Activated CD8-positive, alpha-beta T cell treated with anti-CD3 and anti-CD28 coated beads, Interleukin-2, amount 10 ng/mL, durations not matched to agents 7 days and 5 days (primary cell): ENCODE measurements at places on chromosomes 1 and 21.

GRCh38 chr1:164320790-164321731 lies 237.9 kb upstream of the PBX1 start:
- DNase-seq: no peak

- peak; percentile 37 for DNase-seq
Measured at GRCh38 chr1:177948336-177948972, 21.4 kb downstream of the SEC16B start.

GRCh38 chr1:38025233-38025632 lies 12.7 kb downstream of the UTP11 start:
- DNase-seq: no peak

GRCh38 chr1:58596631-58597052 lies 19.6 kb upstream of the TACSTD2 start:
- DNase-seq: no peak

DNA sequence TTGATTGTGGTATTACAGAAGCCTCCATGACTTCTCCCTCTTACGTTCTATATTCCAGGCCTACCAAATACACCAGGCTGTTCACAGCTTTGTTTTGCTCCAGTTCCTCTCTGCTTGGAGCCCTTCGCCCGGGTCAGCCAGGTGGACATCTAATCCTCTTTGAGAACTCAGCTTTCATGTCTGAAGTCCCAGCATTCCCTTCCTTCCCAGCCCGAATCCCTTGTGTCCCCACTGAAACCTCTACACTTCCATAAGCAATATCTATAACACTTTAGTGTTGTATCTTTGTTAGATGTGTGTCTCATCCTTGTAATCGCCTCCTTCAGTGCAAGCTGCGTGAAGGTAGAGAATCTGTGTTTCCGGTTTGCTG lies 1.9 kb downstream of the RNF11 start:
- DNase-seq: no peak

GRCh38 chr1:1175221-1176062 lies 1.8 kb downstream of the TTLL10 start:
- no peak for DNase-seq

DNA sequence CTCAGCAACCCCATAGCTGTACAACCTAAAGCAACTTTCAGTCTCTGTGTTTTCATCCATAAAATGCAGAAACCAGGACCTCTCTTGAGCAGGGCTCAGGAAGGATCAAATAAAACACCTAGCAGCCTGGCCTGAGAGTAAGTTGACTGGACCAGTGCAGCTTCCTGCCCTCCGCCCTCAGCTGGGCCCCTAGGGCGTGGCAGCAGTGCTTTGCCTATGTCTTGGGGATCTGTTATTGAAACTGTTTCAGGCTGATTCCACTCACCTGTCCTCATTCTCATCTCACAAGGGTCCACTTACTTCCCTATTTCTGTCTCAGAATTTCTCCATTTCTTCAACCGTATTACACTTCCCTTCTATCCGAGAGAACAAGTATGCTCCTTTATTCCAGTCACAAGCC lies 17.3 kb downstream of the LRRC42 start:
- no peak for DNase-seq

- no peak for DNase-seq
Measured at GRCh38 chr1:178518894-178519293, 6.0 kb downstream of the TEX35 start.

DNA sequence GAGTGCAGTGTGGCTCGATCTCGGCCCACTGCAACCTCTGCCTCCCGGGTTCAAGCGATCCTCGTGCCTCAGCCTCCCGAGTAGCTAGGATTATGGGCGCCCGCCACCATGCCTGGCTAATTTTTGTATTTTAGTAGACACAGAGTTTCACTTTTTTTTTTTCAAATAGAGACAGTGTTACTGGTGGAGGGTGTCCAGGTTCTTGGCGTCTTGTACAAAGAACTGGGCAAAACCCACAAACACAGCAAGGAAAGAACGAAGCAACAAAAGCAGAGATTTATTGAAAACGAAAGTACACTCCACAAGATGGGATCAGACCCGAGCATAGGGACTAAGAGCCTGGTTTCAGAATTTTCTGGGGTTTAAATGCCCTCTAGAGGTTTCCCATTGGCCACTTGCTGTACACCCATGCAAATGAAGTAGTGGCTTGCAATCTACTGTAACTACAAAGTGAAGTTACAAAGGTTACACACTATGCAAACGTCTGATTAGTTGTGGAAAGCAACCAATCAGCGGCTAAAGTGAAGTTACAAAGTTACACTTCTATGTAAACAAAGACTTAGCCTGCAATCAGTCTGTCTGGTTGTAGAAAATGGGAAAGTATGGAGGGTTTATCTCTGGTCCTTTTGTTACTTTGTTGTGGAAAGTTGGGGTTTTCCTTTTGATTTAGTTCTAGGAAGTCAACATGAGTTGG lies 199.1 kb downstream of the DYRK1A start:
- DNase-seq: no peak

DNA sequence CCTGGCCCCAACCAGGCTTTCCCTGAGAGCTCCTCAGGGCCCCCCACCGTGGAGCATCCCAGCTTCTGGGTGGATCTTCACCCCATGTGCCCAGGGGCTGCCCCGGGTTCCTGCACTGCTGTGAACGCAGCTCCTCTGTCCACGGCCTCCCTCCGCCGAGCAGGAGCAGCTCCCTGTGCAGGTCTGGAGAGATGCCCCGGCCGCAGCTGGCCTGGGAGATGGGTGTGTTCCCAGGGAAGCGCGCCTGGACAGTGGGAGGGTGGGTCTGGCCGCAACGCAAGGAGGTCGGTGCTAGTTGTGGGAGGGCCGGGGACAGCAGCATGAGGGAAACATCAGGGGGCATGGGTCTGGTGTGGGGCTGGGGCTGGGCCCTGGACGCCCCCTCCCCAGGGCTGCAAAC lies 71.3 kb downstream of the MORN1 start:
- no peak for DNase-seq

- DNase-seq: peak; percentile 72
Measured at GRCh38 chr21:45482899-45483821, 59.1 kb downstream of the SLC19A1 start.

GRCh38 chr1:230220478-230220877 lies 153.4 kb downstream of the GALNT2 start:
- DNase-seq: no peak

DNA sequence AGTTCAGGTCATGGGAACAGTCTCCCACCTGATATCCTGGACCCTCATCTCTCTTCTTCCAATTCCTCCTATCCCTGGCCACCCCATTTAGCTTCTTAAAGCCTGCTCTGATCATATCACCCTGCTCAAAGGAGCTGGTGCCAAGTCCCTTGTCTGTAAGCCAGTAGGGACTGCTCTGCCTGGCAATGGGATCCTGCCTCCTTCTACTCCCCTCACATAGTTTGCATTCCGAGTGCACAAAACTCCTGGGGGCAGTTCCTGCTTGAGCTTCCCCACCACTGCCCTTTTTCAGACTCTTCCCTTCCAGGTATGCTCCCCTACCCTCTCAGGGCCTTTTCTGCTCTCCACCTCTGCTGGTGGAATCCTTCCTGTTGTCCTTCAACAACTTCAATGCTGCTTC lies 48.1 kb downstream of the NGF start:
- no peak for DNase-seq

- no peak for DNase-seq
Measured at GRCh38 chr1:239931341-239931740, 160.3 kb upstream of the FMN2 start.

- no peak for DNase-seq
Measured at GRCh38 chr1:172851856-172852255, 193.0 kb downstream of the FASLG start.

DNA sequence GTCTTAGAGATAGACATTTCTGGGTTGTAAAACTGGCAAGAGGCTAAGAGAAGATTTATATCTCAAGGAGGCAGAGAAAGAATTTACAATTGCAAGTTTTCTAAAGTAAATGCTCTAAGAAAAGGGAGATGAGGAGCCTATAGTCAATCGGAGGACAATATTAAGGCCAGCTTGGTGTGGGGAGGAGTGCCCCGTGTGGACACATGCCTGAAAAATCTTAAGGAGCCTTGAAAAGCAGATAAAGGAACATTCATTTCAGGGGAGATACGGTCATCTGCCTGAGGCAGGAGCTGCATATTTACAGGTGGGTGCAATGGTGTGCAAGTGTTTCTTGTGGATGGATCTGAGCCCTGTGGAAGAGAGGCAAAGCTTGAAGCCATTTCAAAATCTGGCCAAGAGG lies 25.6 kb downstream of the FCRL2 start:
- no peak for DNase-seq

- DNase-seq: no peak
Measured at GRCh38 chr1:220888417-220888986, 9.3 kb downstream of the HLX start.

- DNase-seq: no peak
Measured at GRCh38 chr1:184558691-184559090, 171.9 kb downstream of the C1orf21 start.

DNA sequence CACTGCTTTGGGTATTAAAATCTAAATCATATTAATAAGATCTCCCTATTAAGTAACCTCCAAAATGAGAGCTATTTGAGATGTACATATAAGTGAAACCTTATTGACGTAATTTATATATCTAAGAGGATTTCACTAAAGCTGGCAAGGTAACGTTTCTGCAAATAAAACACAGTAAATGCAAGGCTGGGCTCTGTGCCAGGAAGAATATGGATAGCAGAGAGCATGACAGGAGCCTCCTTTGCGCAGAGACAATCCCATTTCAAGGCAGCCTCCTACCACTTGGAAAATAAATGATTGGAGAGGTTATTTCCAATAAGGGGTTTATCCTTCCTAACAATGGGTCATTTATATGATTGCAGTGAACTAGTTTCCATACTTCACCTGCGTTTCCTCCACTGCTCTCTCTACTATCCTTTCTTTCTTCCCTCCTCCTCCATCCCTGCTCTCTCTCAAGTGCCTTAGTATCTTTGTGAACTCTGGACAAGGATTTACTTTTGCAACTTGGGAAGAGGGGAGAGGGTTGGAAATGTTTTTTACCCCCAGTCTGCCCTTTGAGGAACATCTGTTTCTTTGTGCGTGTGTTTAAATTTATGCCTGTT lies 3.0 kb upstream of the NFIA start:
- DNase-seq: no peak

DNA sequence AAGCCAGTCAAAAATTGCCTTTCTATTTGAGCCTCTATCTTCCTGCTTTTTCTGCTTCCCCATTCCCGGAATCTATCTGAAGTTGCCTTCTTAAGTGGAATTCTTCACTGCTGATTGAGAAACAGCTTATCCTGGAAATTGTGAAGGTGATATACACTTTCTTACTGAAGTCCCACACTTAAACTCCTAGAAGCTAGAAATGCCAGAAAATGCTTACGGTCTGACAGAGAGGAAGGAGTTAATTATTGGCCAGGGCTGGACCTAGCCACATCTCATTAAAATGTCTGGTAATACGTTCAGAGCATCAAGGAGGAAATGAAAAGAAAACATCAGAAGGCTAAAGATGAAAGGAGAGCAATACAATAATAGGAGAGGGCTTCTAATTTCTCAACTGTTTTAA lies 292.5 kb upstream of the SNX7 start:
- DNase-seq: no peak

- DNase-seq: no peak
Measured at GRCh38 chr1:236727521-236727920, 41.2 kb downstream of the ACTN2 start.

DNA sequence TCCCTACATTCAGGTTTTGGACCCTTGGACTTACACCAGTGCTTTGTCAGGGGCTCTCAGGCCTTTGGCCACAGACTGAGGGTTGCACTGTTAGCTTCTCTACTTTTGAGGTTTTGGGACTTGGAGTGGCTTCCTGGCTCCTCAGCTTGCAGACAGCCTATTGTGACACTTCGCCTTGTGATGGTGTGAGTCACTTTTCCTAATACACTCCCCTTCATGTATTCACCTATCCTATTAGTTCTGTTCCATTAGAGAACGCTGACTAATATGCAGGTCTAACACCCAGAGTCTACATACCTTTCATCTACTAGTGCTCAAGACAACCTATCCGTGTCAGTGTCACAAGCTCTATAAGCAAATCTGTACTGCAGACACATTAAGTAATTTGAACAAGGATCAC lies 605.3 kb downstream of the KCNT2 start:
- DNase-seq: no peak

- no peak for DNase-seq
Measured at GRCh38 chr1:14940285-14940870, 213.2 kb upstream of the TMEM51 start.

GRCh38 chr1:32861904-32862695 lies 8.6 kb downstream of the FNDC5 start:
- no peak for DNase-seq

GRCh38 chr1:77018761-77019160 lies 151.5 kb downstream of the ST6GALNAC5 start:
- no peak for DNase-seq

DNA sequence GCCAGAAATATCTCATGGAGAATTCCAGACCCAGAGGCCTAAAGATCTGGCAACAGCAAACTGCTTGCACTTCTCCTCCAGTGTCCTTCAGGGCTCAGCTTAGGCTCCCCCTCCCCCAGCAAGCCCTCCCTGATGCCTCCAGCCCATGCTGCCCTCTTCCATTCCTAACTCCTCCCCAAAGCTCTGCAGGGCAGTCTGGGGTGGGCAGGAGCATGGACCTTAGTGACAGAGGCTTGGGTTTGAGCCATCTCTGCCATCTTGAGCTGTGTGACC lies 436.8 kb downstream of the PTPRU start:
- DNase-seq: no peak

DNA sequence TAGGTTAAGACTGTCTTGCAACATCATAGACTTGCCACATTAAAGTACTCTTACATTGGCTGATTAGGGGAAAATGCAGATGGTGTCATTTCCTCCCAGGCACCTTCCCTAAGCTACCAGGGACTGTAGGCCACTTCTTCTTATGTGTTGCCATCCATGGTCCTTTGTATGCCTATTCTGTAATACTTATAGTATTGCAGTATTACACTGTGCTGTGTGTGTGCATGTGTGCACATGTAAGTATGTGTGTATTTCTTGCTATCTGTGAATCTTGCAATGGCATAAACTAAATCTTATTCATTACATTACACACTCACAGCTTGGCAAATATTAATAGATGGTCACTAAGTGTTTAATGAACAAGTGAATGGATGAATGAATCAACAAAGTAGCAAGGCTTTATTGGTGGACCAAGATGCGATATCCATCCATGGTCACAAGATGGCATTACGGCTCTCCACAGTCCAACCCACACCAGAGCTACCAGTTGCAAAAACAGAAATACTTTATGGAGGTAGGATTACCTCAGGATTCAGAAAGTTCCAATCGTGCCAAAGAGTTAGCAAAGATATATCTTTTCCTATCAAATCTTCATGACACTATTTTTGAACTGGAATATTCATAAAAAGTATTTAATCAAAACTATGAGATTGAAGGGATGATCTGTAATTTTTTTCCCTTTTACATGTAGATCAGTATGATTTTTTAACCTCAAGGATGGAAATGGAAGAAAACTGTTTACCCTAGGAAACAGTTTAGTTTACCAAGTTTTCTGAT lies 160.2 kb downstream of the DENND1B start:
- DNase-seq: peak; percentile 45

- no peak for DNase-seq
Measured at GRCh38 chr1:109398343-109399225, 866 bp upstream of the SORT1 start.

- no peak for DNase-seq
Measured at GRCh38 chr21:37047079-37047478, 25.8 kb downstream of the PIGP start.

- DNase-seq: no peak
Measured at GRCh38 chr1:177958092-177958491, 11.8 kb downstream of the SEC16B start.
